ENCODE measurements at places on chromosomes 6 and 20.

DNA sequence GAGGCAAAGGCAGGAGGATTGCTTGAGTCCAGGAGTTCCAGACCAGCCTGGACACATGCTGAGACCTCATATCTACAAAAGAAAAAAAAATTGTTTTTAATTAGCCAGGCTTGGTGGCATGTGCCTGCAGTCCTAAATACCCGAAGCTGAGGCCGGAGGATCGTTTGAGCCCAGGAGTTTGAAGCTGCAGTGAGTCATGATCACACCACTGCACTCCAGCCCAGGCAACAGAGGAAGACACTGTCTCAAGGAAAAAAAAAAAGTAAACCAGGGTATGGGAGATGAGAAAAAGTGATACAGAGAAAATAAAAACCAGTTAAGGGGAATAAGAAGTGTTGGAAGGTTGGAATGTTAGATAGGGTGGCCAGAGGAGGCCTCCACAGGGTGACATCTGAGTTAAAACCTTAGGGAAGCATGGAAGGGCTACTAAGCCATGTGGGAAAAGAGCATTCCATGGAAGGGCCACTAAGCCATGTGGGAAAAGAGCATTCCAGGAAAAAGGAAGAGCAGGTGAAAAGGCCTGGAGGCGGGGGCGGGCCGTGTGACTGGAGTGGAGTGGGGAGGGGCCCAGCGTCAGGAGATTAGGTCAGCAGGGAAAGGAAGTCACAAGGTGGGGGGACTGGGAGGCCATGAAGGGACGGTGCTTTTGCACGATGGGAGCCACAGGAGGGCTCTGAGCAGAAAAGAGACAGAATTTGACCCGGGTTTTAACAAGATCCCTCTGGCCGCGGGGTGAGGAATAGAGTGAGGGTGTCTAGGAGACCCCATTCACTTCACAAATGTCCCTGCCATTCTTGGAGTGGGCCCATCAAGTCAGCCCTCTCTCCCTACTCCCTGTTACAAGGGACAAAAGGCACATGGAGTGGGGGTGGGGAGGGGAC, 18.3 kb downstream of the CPNE5 start:
- DNase-seq: no peak

DNA sequence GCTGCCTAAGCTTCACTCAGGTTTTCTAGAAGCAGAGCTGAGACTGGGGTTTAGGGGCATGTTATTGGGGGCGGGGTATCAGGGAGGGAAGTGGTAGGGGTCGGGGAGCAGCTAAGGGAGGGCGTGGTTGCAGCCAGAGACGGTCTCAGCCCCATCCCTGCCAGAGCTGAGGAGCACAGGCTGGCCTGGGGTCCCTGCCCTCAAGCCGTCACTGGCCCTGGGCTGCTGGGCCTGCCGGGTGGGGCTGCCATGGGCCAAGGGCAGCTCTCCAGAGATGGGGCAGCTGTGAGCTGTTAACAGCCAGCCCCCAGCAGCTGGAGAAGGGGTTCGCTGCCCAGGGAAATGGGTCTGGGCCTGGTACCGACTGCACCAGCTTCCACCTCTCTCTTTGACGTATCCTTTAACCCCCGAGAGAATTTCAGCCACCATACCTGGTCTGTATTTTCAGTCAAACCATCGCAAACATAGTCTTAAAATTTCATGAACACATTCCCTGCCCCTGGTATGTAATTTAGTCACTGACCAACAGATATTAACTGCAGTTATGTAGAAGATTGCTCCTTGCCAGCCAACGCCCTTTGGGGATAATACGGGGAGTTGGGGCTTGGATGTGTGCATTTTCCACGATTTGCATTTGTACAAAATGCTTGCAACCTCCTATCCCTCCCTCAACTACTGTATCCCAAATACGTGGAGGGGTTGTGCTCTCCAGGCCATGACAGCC, 253.4 kb downstream of the TAF4 start:
- no peak for DNase-seq

DNA sequence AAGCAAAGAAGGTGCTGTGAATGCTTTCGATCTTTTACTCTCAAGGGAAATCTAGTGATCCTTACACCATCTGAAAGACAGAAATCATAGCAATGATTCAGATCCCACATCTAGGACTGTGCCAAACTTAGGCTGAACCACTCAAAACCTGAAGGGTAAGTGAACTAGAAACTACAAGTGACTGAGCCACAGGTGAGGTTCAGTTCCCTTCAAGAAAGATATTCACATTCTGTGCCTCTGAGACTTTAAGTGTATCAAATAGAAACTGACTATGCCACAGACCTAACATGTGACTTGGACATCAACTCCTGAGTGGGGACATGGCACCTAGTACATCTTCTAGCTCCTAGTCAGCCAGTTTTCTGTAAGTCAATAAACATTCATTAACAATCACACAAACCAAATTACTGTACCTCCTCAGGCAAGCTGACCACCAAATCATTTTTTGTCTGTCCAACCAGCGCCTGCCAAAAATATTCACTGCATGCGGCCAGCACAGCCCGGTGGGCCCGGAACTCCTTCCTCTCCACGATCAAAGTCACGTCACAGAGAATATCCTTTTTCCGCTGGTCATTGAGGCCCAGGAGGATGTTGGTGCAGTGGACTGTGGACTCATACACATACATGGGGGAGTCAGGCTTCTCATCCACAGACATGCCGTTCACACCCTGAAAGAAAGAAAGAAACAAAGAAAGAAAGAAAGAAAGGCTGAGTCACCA, 114.1 kb downstream of the GJA10 start:
- no peak for DNase-seq

- DNase-seq: no peak
Measured at GRCh38 chr6:89214197-89214596, 3.0 kb downstream of the GABRR1 start.

DNA sequence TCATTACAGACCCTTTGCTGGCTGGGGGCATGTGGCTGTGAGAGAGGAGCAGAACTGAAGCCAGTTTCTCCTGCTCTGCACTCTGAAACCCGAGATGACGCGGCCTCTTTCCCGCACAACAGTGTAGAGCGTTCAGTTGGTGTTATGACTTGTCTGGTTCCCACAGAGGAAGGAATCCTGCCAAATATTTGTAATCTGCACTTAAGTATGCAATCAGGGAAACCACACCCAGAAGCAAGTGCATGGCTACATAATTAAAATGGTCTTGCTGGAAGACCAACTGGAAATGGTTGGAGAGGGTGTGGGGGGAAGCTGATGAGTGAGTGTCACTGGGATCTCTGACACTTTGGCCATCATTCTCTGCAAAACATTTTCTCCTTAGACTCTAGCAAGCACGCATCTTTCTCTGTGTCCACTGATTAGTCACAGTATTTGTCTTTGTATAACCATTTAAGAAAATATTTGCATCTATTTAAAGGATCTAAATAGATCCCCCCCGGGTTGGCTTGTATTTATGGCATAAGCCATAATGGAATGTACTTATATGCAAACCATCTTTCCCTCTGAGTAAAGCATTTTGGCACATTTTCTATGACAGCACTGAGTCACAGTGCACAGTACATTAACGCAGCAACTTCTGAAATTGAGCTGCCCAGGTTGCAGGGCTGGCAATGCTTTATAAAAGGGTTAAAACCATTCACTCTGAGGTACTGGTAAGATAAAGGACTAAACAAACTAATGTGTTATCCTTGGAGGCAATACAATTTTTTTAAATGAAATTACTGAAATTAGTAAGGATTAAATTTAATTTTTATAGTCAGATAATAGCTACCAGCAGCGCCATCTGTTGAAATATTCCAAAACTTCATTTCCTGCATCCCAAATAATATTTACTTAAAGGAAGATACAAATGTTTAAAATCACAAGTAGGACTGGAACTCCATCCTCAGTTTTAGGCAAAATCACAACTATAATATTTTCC, 76.7 kb downstream of the FOXC1 start:
- peak; percentile 63 for DNase-seq

GRCh38 chr20:41865938-41866337, 247.8 kb upstream of the CHD6 start:
- DNase-seq: no peak

- DNase-seq: no peak
Measured at GRCh38 chr20:54085910-54086309, 15.5 kb upstream of the BCAS1 start.

- no peak for DNase-seq
Measured at GRCh38 chr20:58033026-58033536, 195.4 kb downstream of the ANKRD60 start.

GRCh38 chr6:149646599-149646998, 1.9 kb downstream of the KATNA1 start:
- no peak for DNase-seq

GRCh38 chr6:33433001-33433543, 13.2 kb downstream of the SYNGAP1 start:
- no peak for DNase-seq

GRCh38 chr6:33851959-33852358, 48.2 kb upstream of the MLN start:
- no peak for DNase-seq

- DNase-seq: peak; percentile 75
Measured at GRCh38 chr20:57398231-57398821, 7.1 kb downstream of the RBM38 start.

GRCh38 chr6:16651871-16652270, 109.4 kb downstream of the ATXN1 start:
- DNase-seq: no peak

GRCh38 chr6:15405129-15406068, 159.5 kb downstream of the JARID2 start:
- no peak for DNase-seq

GRCh38 chr6:116992546-116992945, 115.5 kb downstream of the RFX6 start:
- DNase-seq: no peak

DNA sequence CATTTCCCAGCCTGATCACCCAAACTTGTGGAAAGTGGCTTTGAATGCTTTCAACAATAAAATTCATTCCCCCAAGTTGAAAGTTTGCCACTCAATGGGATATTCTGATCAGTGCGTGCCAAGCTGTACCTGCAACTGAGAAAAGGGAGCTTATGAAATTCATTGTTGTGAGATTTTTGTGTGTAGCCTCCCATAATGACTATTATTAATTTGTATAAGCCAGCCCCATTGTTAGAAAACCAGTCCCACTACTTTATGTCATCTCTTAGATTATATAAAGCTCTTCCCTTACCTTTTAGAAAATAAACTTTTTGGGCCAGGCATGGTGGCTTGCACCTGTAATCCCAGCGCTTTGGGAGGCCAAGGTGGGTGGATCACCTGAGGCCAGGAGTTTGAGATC, 15.9 kb downstream of the IL20RA start:
- no peak for DNase-seq

GRCh38 chr6:125759959-125760457, 10.6 kb downstream of the HEY2 start:
- no peak for DNase-seq

DNA sequence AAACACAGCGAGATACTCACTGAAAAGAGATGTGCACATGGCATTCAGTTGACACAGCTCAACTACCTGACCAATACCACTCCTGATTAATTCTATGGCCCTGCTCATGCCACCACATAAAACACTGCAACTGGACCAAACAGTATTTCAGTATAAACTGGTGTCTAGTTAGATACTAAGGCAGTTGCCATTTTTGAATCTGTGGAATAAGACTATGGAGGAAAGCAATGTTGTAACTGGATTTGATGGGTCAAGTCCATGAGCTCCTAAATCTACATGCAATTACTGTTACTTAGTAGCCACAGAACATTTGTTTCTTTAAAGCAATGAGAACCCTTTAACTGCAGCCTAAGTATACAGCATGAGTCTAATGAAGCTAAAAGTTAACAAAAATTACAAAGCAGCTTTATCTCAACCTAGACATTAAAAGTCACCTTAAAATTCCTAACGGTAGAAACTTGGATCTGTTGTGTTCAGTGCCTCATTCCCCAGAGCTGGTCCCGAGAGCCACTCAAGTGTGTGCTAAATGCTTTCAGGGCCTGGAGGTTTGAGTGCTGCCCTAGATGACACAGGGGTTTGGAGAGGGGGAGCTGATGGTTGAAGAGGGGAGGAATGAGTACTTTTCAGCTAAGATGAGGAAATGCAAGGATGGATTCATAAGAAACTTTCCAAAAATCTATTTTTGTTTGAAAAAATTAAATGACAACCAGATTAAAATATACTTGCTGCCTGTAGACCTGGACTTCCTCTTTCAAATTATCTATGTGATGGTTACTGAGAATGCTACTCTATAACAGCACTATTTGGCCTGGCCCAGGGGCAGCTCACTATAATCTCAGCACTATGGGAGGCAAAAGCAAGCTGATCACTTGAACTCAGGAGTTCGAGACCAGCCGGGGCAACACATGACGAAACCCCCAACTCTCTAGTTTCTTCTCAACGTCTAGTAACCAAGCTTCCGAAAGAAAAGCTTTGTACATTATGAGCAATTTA, 15.6 kb downstream of the SNX5 start:
- DNase-seq: no peak

DNA sequence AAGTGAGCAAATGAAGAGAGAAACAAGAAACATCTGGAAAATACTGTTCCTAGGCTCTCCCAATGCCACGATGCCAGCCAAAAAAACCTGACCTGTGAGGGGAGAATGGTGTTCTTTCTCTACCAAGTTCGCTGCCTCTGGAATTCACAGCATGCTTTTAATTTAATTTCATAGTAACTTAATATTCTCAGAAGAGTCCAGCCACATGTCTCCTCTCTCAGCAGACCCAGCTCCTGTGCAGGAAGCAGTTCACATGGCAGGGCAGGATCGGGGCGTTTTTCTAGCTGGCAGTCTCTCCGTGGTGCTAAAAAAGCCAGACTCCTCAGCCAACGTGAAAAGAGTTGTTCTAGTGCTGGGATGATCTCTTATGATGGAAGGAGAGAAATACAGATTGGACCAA, 57.5 kb downstream of the BFSP1 start:
- peak; percentile 40 for DNase-seq

DNA sequence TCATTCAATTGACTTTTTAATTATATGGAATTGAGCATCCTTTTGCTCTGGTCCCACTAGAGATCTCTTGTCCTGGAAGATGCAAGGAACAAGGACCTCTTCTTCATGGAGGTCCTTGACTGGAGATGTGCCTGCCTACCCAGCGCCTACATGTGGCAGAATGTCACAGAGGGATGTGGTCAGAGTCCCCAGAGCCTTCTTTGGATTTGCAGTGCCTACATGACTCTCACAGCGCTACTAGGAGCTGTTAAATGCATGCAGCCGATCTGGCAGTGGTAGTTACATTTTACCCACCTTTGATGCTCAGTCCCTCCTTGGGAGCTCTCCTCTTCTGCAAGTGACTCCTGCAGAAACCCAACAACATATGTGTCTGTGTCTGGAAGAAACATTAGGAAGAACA, 51.9 kb upstream of the ADTRP start:
- DNase-seq: no peak

- DNase-seq: no peak
Measured at GRCh38 chr6:10385524-10386132, 29.2 kb downstream of the TFAP2A start.

DNA sequence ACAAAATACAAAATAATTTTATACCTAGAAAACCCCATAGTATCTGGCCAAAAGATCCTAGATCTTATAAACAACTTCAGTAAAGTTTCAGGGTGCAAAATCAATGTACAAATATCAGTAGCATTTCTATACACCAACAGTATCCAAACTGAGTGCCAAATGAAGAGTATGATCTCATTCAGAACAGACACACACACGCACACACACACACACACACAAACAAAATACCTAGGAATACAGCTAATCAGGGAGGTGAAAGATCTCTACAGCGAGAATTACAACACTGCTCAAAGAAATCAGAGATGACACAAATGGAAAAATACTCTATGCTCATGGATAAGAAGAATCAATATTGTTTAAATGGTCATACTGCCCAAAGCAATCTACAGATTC, 49.2 kb downstream of the TOMM6 start:
- no peak for DNase-seq
